Caki2 (cell line): ENCODE measurements at places on chromosomes 7 and 10. TPM values are rescaled to one million over a fixed set of nuclear protein-coding genes. Genes with fewer than 3 reads are reported as not detected.

The THSD7A gene
- total RNA-seq = 0.06 and 0.20 TPM in 2 replicates

GRCh38 chr7:128940494-128941322, 3.0 kb downstream of the IRF5 start:
- DNase-seq = no peak

- no peak for DNase-seq
Measured at GRCh38 chr10:132780356-132780755, 5.6 kb downstream of the NKX6-2 start.

DNA sequence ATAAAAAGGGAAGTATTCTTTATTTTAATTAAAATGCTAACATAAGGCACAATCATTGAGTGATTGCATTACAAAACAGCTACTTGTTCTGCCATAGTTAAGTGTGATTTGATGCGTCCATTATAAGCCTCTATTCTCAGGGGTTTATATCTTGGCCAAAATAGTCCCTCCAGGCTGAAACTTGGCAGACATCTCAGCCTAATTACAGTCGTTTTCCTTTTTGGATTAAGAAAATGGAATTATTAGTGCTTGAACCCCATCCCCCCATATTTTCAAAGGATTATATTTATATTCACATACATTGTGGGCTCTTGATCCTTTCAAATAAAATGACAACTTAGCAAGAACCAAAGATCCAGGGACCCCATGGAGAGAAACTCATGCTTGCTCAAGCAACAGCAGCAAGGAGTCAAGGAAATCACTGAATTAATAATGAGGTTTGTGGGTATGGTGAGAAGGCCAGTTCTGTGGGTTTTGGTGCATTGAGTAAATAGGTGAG, 66.7 kb upstream of the NEUROD6 start:
- no peak for DNase-seq

DNA sequence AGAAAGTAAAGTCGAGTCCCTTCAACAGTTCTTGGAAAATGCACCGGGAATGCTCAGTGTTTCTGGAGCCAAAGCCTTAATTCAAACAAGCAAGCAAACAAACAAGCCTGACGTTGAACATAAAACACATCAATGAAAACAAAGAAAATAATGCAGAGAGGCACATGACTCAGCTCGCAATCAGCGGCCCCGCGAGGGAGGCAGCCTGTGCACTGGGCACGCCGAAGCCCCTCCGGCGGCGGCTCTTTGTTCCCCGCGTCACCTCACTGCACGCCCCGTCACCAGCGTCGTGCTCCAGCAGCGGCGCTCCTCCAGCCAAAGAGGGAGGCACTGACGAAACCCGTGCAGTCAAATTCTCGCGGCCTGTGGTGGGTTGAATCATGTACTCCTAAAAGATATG, 151.5 kb downstream of the DNAJB6 start:
- DNase-seq = peak; percentile 21
